Osteocyte (in vitro differentiated cells): ENCODE measurements at places on chromosomes 11 and 22.

GRCh38 chr11:131307506-131307905 is 62.9 kb upstream of the NTM start:
- no peak for DNase-seq

- no peak for DNase-seq
These were observed 120.9 kb upstream of the ZC3H12C start for GRCh38 chr11:109972181-109972715.

DNA sequence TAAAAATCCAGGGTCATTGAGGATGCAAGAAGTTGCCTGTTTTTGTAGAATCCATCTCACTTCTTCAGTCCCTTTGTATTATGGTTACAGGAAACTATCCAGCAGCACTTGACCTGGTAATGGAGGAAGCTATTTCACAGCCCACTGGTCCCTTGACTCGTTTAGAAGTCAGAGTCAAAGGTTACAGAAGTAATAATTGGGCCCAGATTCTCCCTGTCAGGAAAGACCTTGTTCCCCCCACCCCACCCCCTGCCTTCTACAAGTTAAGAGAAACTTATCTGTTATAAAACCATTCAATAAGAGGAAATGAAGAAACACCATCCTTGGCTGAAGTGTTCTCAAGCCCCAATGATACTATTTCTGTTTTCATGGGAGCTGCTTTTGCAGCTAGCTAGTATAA is 65.8 kb downstream of the CSTPP1 start:
- DNase-seq, result no peak

DNA sequence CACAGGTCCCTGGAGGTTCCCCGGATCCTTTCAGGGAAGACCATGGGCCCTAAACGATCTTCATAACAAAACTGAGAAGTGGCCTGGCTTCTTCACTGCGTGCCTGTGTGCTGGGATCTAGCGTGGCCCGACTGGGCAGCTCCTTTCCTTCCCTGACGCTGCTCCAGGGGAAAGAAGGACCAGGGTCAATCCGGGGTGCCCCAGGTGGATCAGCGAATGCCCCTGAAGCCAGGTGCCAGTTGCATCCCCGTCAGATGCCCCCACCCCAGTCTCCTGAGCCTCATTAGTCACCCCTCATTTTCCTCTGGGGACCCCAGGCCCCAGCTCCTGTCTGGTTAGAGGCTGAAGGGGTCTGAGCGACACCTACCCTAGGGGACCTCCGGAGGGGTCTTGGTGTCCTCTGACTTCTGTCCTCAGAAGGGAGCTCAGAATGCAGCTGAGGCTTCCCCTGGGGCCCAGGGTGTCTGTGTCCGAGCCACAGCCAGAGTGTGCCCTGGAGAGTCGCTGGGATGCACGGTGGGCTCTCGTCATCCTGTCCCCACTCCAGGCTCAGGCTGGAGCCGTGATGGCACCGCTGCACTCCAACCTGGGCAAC is 18.7 kb upstream of the MUC6 start:
- DNase-seq, result no peak
